ENCODE measurements at places on chromosomes 6 and 20.

- H3K4me3 ChIP-seq: no peak overlapping the region
- H3K4me1 ChIP-seq: peaks cover 3% of the 10 kb centered on the region
- DNase-seq: no peak
- H3K36me3 ChIP-seq: no peaks in the 10 kb centered on the region
- H3K27ac ChIP-seq: no peak overlapping the region
Measured at GRCh38 chr20:43323592-43323991, 133.9 kb upstream of the PTPRT start.

GRCh38 chr6:26067367-26067766, 19.9 kb upstream of the HFE start:
- H3K4me1 ChIP-seq: no peaks in the 10 kb centered on the region
- no peaks in the 10 kb centered on the region for H3K27me3 ChIP-seq
- no peaks in the 10 kb centered on the region for H3K36me3 ChIP-seq
- H3K4me3 ChIP-seq: no peak overlapping the region
- no peak overlapping the region for H3K27ac ChIP-seq

GRCh38 chr20:41437836-41438235, 71.2 kb upstream of the EMILIN3 start:
- no peaks in the 10 kb centered on the region for H3K27me3 ChIP-seq
- H3K4me1 ChIP-seq: no peaks in the 10 kb centered on the region
- no peak overlapping the region for H3K4me3 ChIP-seq

DNA sequence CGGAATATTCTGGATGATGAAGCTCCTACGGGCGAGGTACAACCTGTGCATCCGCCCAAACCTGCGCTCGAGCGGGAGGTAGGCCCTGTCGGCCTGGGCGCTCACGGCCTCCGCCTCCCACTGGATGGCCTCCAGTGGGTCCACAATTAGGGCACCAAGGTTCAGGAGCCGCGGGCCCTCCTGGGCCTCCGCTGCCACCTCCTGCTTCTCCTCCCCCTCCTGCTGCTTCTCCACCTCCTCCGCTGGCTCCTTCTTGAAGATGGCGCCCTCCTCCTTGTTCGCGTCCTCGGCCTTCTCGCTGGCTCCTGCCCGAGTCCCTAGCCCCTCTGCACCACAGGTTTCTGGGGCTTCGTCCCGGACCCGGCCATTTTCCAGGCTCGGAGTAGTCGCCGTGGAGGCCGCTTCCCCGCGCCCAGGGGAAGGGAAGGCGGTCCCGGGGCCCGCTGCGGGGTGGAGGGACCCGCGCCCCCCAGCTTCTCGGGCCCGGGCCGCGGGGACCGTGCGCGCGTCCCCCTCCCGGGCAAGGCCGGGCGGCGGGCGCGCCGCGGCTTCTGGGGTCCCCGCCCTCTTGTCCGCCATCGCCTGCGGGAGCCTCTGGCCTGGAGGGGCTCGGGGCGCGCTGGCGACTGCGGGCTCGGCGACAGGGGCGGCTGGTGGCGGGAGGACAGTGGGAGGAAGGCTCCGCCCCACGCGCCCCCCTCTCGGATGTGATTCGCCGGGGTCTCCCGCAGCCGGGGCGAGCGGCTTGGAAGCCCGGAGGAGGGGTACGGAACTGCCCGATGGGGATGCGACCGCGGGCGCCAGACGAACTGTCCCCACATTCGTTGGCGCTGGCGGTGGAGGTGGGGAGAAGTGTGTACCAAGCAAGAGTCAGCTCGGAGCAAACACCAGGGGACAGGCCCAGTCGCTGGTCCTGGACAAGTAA, 17.6 kb downstream of the PLAGL2 start:
- peaks cover 21% of the 10 kb centered on the region for H3K4me1 ChIP-seq
- peak; percentile 86 for DNase-seq
- H3K4me3 ChIP-seq: peak overlapping the region; percentile 76
- no peaks in the 10 kb centered on the region for H3K27me3 ChIP-seq
- H3K27ac ChIP-seq: peak overlapping the region; percentile 75

DNA sequence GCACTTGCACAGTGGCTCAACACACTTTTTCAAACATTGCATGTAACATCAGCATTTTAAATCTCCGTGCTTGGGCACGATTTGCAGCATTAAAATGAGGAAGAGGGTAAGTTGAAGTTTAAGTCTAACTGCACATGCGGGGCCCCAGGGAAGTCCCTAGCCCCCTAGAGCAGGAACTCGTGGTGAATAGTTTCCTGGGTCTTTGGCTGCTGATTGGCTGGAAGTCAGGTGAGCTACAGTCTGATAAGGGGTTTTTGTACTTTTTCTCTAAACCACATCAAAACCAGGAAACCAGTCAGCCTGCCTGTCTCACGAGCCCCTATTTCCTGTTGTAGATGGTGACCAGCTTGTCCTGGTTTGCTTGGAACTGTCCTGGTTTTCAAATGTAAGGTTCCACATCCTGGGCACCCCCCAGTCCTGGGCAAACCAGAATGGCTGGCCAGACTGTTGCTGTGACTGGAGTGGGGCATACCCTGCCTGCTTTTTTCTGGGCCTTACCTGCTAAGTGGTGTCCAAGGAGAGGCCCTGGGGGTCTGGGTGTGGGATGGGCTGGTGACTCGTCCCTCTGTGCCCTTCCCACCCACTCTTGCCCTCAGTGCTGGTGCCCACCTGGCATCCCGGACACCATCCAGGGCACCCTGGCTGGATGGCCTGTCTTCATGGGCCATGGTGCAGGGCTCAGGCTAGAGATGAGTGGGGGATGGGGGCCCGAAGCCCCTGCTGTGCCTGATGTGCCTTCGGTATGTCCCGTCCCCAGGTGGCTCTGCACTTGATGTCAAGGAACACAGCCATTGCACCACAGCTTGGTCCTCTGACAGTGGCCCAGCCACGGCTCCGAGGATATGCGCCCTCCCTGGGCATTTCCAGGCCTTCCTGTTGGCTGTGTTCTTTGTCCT, 31.8 kb downstream of the SUN5 start:
- no peak for DNase-seq
- no peak overlapping the region for H3K27ac ChIP-seq
- H3K27me3 ChIP-seq: no peaks in the 10 kb centered on the region
- H3K4me1 ChIP-seq: peaks cover 14% of the 10 kb centered on the region
- H3K36me3 ChIP-seq: no peaks in the 10 kb centered on the region

- no peaks in the 10 kb centered on the region for H3K4me1 ChIP-seq
- H3K27ac ChIP-seq: no peak overlapping the region
- peaks cover 6% of the 10 kb centered on the region for H3K36me3 ChIP-seq
- no peaks in the 10 kb centered on the region for H3K27me3 ChIP-seq
- no peak overlapping the region for H3K4me3 ChIP-seq
Measured at GRCh38 chr20:24971376-24972101, 21.0 kb downstream of the APMAP start.

DNA sequence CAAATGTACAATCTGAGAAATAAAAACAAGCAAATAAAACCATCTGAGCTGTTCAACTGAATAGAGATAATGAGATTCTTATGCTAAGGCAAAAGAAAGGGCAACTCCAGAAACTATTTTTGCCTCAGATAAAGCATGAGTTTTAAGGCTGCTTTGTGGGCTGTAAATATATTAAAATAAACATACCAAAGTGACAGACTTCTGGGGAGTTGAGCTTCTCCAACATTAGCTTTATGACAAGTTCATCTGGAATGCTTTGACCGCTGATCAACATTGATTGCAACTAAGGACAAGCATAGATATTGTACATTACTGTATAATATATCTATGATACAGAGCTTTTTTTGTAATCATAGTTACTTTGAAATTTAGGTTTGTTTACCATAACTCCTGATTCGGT, 19.3 kb downstream of the AK9 start:
- no peak overlapping the region for H3K27ac ChIP-seq
- H3K4me3 ChIP-seq: no peak overlapping the region
- no peaks in the 10 kb centered on the region for H3K36me3 ChIP-seq
- H3K4me1 ChIP-seq: no peaks in the 10 kb centered on the region
- DNase-seq: no peak

DNA sequence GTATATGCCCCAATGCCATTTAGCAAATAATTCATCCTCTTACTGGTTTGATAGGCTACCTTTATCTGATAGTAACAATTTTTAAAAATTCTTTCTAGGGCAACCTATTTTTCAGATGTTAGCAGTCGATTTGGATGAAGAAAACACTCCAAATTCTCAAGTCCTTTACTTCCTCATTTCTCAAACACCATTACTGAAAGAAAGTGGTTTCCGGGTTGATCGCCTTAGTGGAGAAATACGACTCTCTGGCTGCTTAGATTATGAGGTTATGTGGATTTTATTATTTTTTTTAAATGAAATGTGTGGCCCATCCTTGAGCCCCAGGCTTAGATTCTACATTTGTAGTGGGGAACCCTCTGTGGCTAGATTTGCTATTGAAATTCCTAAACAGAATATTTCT, 26.3 kb downstream of the CDH26 start:
- no peak for DNase-seq
- H3K36me3 ChIP-seq: no peaks in the 10 kb centered on the region
- H3K4me1 ChIP-seq: peaks cover 2% of the 10 kb centered on the region
- H3K27ac ChIP-seq: no peak overlapping the region
- H3K27me3 ChIP-seq: no peaks in the 10 kb centered on the region
- H3K4me3 ChIP-seq: no peak overlapping the region

DNA sequence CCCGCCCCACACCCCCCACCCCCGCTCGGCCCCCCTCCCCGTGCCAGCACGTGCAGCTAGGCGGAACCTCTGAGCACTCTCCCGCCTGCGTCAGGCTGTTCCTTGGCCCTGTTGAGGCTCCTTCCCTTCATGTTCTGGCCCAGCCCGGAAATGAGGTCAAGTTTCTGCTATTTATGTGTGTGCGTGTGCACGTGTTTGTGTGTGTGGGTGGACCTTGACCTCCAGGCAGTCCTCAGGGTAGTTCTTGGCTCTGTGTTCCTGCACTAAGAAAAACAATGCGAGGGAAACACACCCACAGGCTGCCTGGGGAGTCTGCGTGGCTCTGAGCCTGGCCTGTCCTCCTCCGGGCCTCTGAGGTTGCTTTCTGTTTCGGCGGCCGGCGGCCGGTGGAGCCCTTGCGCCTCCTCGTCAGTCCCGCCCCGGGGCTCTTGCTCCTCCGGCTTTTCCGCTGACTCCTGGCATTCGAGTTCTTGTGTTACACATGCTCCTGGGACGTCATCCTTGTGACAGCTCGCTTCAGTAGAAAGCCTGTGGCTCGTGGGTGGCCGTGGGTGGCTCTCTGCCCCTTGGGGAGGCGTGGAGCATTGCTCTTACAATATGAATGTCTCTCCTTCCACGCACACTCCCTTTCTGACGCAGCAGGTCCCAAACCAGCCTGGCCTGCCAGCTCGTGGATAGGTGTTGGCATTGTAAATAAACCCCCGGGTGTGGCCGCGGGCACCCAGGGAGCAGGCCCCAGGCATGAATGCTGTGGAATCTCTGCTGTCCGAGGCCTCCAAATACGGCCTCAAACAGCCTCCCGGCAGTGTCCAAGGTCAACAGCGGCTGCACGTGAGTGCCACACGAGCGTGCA, 10.0 kb downstream of the SLCO4A1 start:
- no peak overlapping the region for H3K4me3 ChIP-seq
- no peak overlapping the region for H3K27ac ChIP-seq
- peaks cover 14% of the 10 kb centered on the region for H3K4me1 ChIP-seq
- DNase-seq: no peak

GRCh38 chr6:35413911-35414310, 38.2 kb upstream of the FANCE start:
- H3K4me1 ChIP-seq: no peaks in the 10 kb centered on the region
- no peaks in the 10 kb centered on the region for H3K36me3 ChIP-seq
- no peak overlapping the region for H3K4me3 ChIP-seq
- DNase-seq: no peak

DNA sequence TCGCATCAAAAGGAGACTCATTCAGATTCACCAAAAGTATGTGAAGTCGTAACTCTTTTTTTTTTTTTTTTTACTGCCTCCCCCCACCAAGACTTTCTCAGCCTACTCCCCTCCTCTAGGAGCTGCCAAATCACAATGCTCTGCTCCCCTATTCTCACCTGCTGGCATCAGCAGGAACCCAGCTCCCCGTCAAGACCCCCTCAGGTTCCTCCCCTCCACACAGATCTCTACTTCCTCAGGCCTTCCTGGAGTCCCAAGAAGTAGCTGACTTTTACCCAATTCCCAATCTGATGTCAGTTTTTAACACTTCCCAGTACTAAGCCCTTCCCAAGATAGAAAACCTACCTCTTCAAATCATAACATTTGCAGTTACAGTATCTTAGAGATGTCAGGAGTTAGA, 39.3 kb downstream of the ARHGAP18 start:
- H3K4me3 ChIP-seq: no peak overlapping the region
- H3K36me3 ChIP-seq: no peaks in the 10 kb centered on the region
- no peaks in the 10 kb centered on the region for H3K27me3 ChIP-seq

DNA sequence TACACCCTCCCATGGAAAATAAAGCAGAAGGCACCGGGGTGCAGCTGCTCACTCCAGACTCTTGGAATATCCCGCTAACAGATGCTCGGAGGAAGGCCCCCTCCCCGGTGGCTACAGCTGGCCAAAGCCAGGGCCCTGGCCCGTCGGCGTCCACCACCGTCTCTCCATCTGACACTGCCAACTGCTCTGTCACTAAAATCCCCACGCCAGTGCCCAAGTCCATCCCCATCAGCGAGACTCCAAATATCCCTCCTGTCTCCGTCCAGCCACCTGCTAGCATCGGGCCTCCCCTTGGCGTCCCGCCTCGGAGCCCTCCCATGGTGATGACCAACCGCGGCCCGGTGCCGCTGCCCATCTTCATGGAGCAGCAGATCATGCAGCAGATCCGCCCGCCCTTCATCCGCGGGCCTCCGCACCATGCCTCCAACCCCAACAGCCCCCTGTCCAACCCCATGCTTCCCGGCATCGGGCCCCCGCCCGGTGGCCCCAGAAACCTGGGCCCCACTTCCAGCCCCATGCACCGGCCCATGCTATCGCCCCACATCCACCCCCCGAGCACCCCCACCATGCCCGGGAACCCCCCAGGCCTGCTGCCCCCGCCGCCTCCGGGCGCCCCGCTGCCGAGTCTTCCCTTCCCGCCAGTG, 143.9 kb downstream of the SOBP start:
- no peaks in the 10 kb centered on the region for H3K36me3 ChIP-seq
- no peak for DNase-seq
- no peak overlapping the region for H3K4me3 ChIP-seq
- H3K4me1 ChIP-seq: no peaks in the 10 kb centered on the region

GRCh38 chr6:9503111-9503761, 911.6 kb downstream of the TFAP2A start:
- no peaks in the 10 kb centered on the region for H3K4me1 ChIP-seq
- no peak for DNase-seq
- no peaks in the 10 kb centered on the region for H3K36me3 ChIP-seq
- H3K27ac ChIP-seq: no peak overlapping the region

DNA sequence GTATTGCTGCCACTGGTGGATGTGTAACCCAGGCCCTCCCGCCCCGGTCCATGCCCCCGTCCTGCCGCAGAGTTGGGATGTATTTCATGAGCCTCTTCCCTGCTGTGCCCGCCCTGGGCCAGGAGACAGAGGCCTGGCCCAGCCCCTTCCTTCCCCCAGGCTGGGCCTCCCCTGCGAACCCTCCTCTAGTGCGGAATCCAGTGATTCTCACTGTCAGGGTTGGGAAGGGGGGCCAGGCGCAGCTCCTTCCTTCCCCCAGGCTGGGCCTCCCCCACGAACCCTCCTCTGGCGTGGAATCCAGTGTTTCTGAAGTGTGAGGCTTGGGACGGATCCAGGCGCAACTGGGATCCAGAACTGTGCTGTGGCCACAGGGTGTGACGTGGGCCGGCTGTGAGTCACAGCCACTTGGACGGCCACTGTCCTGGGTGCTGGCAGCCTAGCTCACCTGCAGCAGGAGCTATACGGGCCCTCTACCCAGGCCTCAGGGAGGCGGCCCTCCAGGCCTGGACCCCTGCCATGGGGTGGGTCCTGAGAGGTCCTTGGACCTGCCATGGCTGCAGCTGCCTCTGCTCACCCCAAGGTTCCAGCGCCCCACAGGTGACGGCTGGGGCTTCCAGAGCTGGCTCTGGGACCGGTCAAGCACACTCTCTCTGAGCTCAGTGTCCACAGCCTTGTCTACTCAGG, 28.3 kb downstream of the COL20A1 start:
- H3K4me3 ChIP-seq: no peak overlapping the region
- no peaks in the 10 kb centered on the region for H3K4me1 ChIP-seq
- no peak overlapping the region for H3K27ac ChIP-seq
- H3K36me3 ChIP-seq: no peaks in the 10 kb centered on the region

Measured in H1 (cell line).